ENCODE measurements at places on chromosomes 11 and 22.

DNA sequence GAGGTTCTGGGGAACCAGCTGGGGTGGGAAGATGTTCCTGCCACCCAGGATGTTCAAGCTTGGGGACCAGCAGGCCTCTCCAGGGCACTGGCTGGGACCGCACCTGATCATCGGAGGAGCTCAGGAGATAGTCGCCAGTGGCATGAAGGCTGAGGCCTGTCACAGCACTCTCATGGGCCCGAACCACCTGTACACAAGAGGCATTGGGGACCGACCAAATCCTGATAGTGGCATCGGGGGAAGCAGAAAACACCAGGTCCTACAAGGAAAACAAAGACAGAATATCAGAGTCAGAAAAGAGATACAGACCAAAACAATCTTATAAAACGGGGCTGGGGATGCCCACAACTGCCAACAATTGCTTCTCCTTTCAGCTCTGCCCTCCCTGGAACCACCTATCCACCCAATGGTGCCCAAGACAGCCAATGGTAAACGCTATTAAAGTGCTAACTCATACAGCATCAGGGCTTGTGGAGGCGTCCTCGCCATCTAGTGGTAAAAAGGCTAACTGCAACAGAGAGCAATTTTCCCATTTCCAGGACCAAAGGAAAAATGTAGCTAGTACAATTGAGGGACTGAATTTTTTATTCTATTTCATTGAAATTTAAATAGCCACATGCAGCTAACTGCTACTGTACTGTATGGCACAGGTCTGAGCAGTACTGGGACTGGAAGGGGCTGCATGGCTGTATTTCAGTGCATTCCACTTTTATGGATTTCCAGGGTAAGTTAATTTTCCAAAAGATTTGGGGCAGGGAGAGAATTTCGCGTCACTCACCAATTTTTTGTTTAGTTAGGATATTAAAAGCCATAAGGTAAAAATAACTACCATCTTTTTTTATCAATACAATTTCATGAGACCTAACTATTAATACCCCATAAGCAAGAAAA is 7.1 kb downstream of the PRPF19 start:
- no peak for DNase-seq

DNA sequence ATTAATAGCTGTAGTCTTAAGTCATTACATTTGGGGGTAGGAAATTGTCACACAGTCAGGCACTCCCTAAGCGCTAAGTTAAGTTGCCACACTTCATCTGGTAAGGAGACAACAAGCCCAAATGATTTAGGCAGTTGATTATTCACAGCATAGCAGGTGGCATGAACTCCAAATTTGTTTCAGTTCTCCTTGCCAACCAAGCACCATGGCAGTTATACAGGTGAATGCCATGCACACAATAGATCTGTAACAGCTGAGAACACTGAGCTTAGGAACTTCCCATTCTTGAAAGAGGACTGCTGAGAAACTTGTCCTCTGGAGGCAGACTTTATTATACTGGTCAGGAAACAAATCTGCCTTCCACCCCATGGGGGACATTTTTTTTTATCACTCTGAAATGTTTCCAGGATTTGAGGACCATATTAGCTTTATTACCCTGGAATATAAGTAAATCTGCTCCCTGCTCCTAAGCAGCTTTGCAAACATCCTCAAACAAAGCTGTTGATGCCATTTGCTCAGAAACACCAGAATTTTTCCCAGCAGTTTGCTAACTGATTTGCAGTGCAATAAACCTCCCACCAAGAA is 5.1 kb upstream of the INTS4 start:
- no peak for DNase-seq

DNA sequence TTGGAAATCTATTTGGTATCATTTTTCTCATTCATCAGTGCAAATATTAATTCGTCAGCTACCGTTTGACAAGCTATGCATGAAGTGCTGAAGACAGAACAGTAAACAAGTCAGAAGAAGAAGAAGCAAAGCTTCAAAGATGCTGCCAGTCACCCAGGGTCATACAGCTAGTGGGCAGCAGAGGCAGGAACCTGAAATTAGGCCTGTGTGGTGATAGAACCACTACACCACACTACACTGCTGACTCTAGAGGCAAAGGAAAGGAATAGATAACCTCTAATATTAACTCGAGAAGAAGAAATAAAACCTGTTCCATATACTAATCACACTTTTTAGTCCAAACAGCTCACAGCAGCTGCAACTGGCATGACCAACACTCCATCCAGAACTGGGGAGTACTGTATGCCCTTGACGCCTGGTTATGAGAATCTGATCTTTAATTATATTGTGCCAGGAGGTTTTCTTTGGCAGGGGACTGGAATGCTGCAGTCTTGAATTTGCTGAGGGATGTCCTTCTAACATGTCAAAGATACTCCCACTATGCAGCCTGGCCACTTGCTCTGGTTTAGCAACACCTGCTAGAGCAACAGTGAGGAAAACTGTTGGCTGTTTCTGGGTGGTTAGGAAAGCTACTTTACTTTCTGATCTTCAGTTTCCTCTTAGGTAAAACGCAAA is 73.0 kb downstream of the PAK1 start:
- DNase-seq: no peak

DNA sequence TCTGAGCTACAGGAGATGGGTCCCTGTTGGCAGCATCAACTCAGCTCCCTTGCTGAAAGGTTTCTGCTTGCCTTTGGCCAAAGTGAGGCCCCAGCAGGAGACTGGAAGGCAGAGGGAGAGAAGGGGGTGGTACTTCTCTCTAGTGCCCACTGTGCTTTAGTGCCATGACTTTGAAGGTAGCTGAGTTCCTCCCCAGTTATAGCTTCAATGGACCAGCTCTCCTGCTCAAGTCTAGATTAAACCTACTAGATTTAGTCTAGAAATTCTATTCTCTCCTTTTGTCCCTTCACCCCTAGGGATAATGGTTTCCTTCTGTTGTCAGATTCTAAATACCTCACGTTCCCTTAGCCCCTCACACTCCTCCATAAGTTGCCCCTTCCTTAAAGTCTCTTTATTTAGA is 119.2 kb downstream of the TIMP3 start:
- DNase-seq: no peak

GRCh38 chr22:36375071-36375980 is 12.4 kb downstream of the MYH9 start:
- no peak for DNase-seq

- no peak for DNase-seq
Observed at GRCh38 chr22:37433786-37434185, 6.5 kb upstream of the ELFN2 start.

DNA sequence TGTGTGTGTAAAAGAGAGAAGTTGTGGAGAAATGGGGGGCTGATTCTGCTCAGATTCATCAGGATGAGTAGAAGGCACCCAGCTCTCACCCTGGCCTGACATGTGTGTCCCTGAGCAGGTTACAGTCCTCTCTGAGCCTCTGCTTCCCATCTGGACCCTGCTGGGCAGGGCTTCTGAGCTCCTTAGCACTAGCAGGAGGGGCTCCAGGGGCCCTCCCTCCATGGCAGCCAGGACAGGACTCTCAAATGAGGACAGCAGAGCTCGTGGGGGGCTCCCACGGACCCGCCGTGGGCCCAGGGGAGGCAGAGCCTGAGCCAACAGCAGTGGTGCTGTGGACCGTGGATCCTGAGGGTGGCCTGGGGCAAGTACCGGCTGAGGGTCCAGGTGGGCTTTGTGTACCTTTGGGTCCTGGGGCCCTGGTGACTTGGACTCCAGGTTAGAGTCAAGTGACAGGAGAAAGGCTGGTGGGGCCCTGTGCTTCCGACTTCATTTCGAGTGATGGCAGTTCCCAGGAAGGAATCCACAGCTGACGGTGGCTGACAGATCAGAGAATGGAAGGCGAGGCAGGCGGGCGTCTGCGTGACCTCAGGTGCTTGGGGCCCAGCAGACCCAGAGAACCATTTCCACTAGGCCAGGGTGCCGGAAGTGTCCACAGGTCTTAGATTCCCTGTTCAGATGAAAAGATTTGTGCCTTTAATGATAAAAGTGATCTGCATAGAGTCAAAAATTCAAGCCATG is 21.9 kb downstream of the NEAT1 start:
- DNase-seq: no peak

- no peak for DNase-seq
Observed at GRCh38 chr11:65338676-65339075, 5.0 kb downstream of the DPF2 start.

- DNase-seq: no peak
Observed at GRCh38 chr11:69924308-69925161, 105.3 kb upstream of the FGF3 start.

- DNase-seq: no peak
Observed at GRCh38 chr22:17587629-17588028, 24.3 kb downstream of the SLC25A18 start.

GRCh38 chr11:72578991-72579815 is 95.0 kb downstream of the PDE2A start:
- DNase-seq: no peak

DNA sequence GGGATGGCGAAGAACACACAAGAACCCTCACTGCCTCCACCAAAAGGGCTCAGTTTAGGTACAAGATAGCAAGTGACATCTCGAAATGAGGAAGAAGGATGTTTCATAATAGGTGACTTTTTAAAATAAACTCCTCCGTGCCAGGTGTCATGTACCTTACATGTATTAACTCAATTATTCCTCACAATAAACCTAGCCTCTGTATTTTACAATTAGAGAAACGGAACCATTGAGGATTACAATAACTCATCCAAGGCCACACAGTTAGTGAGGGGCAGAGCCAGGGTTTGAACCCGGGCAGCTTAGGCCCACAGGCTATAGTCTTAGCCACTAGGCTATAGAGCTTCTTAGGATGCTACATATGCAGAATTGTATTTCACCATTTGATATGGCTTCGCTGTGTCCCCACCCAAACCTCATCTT is 965 bp upstream of the PAMR1 start:
- no peak for DNase-seq

- no peak for DNase-seq
Observed at GRCh38 chr11:7677796-7678201, 4.5 kb upstream of the CYB5R2 start.

DNA sequence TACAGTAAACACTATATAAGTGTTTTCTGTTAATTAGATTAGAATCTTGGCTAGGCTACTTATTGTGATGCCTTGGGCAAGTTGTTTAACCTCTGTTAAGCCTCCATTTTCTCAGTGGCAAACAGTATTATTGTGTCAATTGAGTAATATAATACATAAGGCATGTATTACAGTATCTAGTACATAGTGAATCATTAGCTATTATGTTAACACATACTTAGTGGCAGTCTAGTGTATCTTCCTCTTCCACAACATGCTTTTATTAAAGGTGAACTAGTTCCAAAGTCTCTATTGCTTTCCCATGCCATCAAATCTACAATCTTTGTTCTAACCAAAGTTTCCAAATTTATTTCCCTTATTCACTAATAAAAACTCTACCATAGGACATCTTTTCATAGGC is 200.9 kb downstream of the SOX6 start:
- no peak for DNase-seq

DNA sequence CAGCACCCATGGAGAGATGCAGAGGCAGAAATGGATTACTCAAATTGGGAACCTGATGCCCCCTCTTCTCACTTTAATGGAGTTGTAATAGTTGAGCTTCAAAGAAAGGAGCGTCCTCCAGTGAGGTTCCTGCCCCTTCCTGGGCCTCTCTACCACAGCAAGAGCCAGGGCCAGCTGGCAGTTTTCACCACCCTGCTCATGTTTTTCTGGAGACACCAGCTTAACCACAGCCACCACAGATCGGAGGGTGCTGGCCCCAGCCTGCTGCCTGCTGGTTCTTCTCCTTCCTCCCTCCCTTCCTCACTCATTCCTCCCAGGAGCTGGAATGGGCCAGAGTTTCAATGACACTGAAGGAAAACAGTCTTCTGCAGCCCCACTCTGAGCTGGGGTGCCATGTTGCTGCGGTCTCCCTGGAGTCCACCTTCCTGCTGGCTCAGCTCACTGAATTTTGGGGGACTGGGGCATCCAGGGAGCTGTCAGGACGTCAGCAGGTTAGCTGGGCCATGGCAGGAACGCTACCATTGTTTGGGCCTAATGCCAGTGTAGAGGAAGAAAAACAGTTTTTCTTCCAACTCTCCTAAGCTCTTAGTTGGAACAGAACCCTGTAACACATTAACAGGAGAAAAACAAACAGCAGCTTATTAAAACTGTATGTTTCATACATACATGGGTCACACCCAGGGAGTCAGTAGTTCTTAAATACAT is 57.7 kb downstream of the TRAF6 start:
- peak; percentile 32 for DNase-seq

DNA sequence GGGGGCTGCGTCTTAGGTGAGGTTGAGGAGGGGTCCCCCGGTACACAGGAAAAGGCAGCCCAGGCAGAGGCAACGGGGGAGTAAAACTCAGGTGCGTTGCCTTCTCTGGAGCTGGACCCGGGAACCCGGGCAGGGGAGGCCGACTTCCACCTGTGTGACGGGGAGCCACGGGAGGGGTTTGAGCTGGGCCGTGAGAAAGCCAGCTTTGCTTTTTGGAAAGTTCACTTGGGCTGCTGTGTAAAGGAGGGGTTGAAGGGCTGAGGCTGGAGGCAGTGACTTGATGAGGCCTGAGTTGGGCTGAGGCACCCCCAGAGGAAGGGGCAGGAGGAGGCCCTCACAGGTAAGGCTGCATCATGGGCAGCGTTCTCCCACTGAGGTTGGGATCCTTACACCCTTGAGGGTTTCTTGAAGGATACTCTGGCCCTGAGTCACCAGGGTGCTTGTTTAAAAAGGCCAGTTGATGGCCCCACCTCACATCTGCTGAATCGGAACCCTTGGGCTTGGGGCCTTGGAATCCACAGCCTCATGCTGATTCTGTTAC is 47.2 kb downstream of the CHRDL2 start:
- DNase-seq: no peak

- DNase-seq: no peak
Observed at GRCh38 chr11:116233561-116233960, 539.2 kb downstream of the BUD13 start.

- DNase-seq: no peak
Observed at GRCh38 chr22:40976866-40977700, 25.9 kb downstream of the RBX1 start.

GRCh38 chr11:69159150-69159852 is 3.6 kb downstream of the SMIM38 start:
- DNase-seq: no peak

GRCh38 chr11:1761110-1761856 is 2.4 kb downstream of the CTSD start:
- DNase-seq: no peak

DNA sequence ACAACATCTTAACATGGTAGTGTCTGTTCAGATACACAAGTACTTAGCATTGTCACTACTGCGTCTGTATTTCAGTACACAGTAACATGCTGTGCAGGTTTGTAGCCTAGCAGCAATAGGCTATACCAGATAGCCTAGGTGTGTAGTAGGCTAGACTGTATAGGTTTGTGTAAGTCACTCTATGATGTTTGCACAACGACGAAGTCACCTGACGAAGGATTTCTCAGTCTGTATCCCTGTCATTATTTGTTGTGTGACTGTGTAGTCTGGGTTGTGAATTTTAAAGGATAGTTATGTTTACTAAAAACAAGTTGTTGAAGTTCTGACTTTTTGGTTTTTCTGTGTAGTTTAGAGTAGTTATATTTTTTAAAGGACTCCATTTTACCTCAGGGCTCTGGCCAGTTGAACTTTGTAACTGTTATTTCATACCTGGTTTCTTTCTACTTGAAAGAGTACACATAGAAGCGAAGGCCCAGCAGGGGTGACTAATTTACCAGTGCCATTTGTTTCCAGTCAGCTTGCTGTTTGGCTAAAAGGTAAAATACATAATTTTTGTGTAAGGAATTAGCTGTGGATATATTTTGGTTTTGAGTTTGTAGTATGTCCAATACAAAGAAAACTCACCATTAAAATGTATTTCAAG is 72.3 kb downstream of the PPP6R3 start:
- no peak for DNase-seq
